ENCODE measurements at places on chromosomes 2 and 18.

GRCh38 chr18:23302851-23303527, 150.1 kb upstream of the RIOK3 start:
- peak; percentile 26 for DNase-seq

- no peak for DNase-seq
Measured at GRCh38 chr2:195782156-195782555, 125.1 kb downstream of the SLC39A10 start.

DNA sequence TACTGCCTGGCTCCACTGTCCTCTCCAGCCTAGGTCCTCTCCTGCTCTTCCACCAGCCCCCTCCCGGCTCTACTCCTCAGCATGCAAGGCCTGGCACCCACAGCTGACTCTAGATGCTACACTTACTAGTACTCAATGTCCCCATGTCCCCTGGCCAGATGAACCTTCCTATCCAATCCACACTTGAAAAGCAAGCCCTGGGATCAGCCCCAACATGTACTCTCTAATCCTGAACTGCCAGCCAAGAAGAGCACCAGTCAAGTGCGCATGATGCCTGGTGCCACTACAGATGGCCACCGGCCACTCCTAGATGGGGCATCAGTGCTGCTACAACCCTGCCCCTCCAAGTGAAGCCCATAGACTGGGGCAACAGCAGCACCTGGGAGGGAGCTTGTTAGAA, 168.2 kb downstream of the STK39 start:
- DNase-seq = no peak

- DNase-seq = no peak
Measured at GRCh38 chr2:185245806-185246205, 492.8 kb upstream of the FSIP2 start.

- no peak for DNase-seq
Measured at GRCh38 chr2:8044046-8044594, 637.7 kb upstream of the ID2 start.

DNA sequence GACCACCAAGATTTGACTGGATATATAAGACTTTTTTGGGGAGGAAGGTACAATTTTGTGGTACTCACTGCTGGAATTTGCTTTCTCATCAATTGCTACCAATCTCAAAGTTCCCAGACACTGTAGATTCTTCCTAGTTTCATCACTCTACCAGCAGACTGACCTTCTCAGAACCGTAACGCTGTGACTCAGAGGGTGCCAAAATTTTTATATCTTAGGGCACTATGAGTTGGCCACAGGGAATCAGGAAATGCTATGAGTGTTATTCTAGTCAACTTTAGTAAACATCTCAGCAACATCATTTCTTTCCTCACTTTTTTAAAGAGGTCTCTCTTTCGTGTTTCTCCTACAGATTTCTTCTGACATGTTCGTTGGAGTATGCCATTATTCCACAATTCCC, 499.0 kb downstream of the TMX3 start:
- DNase-seq = no peak

DNA sequence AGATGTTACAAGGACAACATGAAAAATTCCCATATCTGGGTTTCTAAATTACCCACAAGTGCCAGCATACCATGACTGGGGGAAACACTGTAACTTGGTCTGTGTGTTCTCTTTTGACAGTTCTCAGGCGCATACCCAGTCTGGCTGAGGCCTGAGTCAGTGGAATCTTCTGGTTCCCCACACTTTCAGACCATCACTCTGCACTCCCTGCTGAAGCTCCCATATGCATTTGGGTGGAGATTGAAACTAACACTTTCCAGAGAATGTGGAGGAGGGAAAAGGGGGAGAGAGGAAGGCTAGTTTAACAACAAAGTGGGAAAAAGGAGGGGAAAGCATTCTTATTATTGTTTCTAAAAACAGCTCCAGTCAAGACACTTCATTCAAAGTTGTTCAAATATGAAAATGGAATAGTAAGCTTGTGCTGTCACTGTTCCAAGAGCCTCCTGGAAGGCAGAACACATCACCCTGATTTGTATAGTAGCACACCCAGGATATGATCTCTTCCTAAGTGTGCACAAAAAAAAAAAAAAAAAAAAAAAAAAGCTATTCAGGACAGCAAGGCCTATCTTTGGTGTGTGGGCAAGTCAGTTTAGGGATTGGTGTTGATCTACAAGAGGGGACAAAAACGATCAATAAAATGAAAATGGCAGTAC, 48.1 kb upstream of the CTIF start:
- no peak for DNase-seq

DNA sequence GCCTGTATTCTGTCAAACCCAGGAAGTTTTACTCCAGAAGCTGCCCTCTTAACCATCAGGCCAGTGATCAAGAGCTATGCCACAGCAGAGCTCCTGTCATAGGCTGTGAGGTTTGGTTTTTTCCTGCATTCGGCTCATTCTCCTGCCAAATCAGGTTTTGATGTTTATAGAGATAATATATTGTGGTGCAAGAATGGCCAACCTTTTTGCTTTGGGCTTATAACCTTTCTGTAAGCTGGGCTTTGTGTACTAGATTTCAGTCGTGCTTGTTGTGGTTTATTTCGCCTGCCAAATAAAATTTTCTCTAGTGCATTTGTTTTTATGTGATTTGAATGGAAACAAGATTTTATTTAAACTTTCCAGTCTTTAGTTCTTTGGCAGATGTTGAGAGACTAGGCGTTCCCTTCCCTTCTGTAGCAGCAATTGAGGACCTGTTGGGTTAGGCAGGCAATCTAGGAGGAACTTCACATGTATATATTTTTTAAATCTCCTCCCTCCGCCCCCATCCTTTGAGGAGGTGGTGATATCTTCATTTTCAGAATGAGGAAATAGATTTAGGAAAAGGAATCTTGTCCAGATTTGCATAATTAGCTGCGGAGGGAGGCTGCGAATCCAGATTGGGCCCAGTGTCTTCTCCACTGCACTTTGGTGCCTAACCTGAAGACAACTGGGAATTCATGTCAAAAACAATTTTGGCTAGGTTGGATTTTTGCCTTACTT, 2.6 kb downstream of the KDM3A start:
- DNase-seq = no peak

DNA sequence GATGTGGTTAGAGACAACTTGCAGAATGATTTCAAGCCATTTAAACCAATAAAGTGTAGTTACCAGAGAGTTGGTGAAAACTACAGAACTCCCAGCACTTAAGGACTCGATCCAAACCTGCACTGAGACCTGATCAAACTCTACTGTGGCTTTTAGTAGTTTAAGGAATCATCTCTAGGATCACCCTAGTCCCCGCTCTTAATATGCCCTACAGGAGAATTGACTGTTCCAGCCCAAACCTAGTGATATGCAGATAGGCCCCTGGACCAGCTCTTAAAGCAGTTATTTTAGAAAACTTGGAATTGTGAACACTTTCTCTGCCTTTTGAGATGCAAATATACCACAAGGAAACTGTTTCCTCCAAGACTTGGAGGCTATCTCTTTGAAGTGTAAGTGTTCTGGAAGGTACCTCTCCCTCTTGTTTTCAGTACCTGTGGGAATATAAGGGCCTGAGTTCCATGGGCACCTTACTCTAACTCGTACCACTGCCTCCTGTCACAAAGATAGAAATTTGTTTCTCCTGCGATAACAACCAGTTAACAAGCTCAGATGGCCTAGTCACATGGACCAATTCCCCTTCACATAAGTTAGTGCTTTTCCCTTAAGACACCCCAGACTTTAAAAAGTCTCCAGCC, 1367.2 kb upstream of the SLC39A10 start:
- no peak for DNase-seq

GRCh38 chr2:76998704-76999103, 523.5 kb downstream of the LRRTM4 start:
- no peak for DNase-seq

DNA sequence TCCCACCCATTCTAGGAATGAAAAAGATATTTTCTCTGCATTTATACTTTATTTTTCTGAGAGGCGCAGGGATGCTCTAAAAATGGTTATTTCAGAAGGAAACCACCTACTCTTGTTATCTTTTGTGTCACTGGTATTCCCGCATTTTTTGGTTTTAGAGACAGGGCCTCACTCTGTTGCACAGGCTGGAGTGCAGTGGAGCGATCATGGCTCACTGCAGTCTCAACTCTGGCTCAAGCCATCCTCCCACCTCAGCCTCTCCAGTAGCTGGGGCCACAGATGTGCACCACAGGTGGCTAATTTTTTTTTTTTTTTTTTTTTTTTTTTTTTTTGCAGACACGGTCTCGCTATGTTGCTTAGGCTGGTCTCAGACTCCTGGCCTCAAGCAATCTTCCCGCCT, 135.9 kb downstream of the NCK2 start:
- no peak for DNase-seq
